ENCODE measurements at places on chromosomes 3 and 15.
A peak's percentile ranks its signal among the peaks of the same experiment; 100 is the strongest.

DNA sequence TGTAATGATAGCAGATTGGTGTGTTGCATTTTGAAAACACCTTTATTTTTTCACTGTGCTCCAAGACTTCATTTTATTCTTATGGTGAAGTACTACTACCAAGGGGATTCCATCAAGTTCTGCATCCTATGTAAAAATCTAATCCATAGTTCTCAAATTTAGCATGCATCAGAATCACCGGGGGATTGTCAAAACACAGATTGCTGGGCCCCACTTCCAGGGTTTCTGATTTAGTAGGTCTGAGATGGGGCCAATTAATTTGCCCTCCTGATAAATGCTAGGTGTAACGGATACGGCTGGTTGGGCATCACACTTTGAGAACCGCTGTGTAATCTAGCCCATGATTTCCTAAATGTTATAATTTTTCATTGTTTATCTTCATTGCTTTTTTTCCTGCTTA lies 692 bp downstream of the ZWILCH start:
- DNase-seq, result no peak

DNA sequence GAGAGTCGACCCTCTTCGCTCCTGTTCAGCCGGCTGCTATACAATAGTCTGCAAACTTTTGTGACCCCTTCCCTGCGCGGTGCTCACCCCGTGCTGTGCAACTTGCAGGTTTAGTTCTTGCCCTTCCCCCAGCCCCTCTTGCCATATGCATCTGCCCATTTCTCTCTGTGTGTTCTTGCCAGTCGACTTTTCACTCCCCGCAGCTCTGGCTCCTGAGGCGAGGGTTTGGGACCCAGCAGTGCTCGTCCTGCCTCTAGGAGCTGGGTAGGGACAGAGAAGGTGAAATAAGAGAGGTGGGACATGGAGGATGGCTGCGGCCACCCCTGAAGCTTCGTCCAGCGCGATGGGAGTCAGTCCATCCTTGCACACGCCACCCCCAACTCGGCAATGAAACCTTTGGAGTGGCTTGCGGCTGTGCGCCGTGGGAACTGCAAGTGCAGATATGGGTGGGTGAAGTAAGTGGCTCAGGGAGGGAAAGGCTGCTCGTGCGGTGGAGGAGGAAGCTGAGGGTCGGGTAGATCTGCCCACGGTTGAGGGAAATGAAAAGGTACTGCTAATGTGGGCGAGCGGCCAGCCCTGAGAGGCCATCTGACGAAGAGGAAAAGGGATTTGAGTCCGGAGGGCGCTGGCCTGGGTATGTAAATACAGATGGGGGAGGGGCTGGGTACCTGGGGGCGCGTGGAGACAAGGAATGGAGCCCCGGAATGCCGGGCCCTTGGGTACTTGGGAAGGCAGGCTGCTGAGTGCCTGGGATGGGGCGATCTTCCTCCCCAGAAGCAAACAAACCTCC lies 1.0 kb downstream of the LRRC3B start:
- DNase-seq, result no peak

GRCh38 chr3:143334231-143334630 lies 214.7 kb downstream of the CHST2 start:
- no peak for DNase-seq

- DNase-seq, result no peak
Observed at GRCh38 chr3:184616436-184616835, 54.9 kb downstream of the EPHB3 start.

DNA sequence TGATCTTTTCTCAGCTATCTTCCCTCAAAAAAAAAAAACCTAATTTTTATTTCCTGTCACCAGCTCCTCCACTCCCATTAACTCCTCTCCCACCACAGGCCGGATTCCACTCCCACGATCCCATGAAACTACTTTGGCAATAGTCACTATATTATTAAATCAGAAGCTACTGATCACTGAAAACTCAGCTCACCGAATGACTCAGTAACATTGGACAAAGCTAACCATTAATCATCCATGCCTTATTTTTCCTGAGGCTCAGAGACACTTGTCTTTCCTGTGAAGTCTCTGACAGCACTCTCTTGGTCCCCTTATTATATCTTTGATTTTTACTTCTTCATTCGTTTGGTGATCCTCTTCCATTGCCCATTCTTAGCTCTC lies 260.2 kb downstream of the CGGBP1 start:
- DNase-seq, result no peak

GRCh38 chr3:97884586-97885123 lies 62.8 kb downstream of the CRYBG3 start:
- DNase-seq, result no peak

- DNase-seq, result peak; percentile 18
Observed at GRCh38 chr3:120052225-120052624, 42.0 kb downstream of the GSK3B start.

DNA sequence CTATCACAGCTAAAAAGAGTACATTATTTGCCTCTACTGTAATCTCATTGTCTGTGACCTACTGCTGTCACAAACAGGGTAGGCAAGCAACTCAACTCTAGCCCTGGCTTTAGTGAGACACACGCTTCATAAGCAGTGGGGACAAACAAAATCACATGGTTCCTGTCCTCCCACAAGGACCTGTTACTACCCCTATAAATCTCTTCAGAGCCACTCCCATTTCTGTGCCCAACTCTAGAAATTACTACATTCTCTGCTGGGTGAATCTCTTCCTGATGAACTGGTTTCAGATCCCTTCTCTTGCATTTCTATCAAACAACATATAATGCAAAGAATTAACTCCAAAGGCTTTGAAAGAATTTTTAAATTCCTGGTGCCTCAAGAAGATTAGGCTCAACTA lies 117.3 kb downstream of the DMXL2 start:
- DNase-seq, result no peak

All from natural killer cell (primary cell).